IPS DF 19.7 (cell line): ENCODE measurements at places on chromosomes 2 and 18.

- no peak for DNase-seq
Measured at GRCh38 chr2:64678771-64679590, 25.3 kb upstream of the SERTAD2 start.

DNA sequence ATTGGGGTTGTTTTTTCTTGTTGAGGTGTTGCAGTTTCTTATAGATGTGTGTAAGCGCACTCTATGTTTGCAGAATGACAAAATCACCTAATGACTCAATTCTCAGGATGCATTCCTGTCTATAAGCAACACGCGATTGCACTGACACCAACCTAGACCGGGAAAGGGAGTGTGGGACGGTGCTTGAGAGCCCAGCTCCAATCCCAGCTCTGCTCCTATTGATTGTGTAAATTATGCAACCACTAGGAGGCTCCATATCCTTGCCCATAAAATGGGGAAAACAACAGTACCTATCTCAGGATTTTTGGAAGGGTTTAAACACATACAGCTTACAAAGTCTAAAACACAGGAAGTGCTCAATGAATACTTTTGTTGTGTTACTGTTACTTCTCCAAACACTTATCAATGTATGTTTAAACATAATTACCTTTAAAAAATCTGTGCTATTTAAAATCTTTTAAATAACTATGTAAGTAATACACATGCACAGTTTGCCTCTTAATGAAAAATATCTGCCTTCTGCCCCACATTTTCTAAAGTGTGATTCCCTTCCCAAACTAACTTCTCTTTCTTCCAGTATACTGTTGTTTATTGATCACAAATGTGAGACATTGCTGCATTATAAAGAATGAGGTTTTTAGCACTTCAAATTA is 132.5 kb downstream of the SPHKAP start:
- peak; percentile 40 for DNase-seq

- no peak for DNase-seq
Measured at GRCh38 chr2:200515155-200515554, 5.3 kb upstream of the KCTD18 start.

DNA sequence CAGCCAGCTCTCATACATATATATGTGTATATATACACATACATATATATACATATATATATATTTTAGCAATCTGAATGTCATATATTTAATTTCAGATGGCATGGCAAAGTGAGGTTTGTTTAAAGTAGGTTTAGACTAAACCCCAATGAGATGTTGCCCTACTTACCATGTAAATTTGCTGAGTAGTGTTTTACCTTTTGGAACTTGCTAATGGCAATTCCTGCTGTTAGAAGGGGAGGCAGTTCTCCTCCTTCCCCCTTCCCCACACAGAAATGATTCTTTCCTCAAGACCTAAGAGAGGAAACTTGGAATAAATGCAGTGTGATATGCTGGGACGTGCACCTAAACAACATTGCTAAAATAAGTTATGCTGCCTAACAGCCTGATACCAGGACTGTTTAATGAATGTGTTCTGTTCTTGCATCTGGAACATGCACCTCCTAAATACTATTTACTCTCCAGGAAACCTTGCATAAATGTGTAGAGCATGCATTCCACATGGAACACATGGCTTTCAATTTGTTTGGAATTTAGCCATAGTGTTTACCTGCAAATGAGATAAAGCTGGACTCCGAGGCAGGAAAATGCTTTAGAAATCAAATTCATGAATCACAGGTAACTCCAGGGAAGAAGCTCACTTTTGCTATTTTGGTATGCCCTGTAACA is 252.9 kb upstream of the SIX3 start:
- no peak for DNase-seq

GRCh38 chr2:222240676-222241049 is 58.1 kb downstream of the PAX3 start:
- DNase-seq, result no peak

DNA sequence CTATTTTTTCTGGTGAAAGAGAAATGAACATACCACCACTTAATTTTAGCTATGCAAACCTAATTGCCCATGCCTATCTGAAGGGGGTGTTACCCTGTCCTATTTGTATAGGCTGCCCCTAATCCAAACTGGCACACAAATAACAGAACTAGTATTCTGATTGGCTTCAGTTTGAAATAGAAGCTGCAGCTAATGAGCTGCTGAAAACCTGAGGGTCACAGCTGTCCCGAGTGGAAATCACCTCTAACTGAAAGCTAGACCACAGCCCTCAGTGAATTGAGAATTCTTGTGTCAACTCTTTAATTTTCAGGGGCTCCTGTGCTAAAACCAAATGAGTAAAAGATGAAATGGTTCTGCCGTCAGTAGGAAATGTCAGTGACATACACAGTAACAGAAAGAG is 28.7 kb downstream of the CCDC141 start:
- no peak for DNase-seq

DNA sequence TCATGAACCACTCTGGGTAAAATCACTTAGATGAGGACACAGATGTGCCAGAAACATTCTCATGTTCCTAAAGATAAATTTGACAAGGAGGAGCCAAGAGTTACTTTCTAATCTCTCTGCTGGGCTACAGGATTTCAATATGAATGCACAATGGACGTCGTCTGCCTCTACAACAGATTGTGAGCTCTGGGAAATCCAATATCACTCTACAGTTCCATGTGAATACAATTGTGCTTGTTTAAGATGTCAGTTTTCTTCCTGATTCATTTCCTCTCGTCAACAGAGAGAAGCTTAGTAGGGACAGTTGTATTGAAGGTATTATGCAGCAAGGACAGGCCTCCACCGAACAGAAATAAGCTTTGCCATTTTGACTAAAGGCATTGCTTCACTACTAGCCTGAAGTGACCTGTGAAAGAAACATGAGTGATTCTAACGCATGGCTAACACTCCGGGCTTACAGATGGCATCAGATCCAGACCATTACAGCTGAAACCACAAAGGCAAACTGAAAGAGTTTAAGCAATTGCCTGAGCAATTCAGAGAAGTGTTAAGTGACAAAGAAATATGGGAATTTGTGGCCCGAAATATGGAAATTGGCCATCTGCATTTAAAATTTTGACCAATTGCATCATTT is 1591.5 kb downstream of the LRP1B start:
- DNase-seq, result no peak
